ENCODE measurements at places on chromosomes 1 and 21. TPM values are rescaled to one million over a fixed set of nuclear protein-coding genes. Genes with fewer than 3 reads are reported as not detected.

DNA sequence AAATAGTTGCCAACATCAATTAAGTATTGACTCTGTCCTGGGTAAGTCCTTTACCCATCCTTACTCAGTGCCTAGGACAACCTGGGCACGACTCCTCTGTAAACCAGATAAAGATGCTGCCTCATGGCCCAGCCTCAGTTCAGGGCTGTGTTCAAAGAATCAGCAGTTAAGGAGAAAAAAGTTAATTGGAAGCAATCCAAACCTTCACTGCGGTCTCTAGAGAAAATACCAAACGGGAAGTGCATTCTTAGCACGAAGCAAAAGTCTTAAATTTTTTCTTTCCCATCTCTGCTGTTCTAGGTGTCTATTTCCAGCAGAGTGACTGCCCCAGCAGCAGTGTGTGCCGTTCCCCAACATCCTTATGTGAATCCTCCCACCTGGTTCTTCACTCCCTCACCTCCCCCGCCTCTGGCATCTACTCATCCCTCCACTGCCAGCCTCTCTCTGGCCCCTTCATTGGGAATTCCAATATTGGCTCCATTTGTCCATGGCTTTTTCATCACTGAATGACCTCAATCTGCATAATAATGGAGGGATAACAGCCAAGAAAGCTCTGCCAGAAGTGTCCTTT lies 23.2 kb downstream of the KANK4 start:
- DNase-seq = peak; percentile 37

DNA sequence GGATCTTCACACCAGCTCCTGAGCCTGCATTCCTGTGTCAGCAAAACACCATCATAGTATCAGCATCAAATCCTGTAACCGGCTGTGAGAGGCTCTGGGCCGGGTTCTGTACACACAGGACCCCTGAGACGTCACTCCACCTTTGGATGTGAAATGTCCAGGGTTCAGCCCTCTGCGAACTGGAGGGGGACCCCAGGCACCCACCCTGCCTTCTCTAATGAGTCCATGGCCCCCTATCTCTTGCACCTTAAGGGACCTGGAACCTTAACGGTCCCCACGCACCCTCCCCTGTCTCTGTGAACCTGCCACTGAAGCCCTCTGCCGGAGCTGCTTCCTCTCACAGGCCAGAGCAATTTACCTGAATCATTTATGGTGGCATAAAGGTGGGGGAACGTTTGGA lies 257.8 kb downstream of the NPHP4 start:
- DNase-seq = no peak

DNA sequence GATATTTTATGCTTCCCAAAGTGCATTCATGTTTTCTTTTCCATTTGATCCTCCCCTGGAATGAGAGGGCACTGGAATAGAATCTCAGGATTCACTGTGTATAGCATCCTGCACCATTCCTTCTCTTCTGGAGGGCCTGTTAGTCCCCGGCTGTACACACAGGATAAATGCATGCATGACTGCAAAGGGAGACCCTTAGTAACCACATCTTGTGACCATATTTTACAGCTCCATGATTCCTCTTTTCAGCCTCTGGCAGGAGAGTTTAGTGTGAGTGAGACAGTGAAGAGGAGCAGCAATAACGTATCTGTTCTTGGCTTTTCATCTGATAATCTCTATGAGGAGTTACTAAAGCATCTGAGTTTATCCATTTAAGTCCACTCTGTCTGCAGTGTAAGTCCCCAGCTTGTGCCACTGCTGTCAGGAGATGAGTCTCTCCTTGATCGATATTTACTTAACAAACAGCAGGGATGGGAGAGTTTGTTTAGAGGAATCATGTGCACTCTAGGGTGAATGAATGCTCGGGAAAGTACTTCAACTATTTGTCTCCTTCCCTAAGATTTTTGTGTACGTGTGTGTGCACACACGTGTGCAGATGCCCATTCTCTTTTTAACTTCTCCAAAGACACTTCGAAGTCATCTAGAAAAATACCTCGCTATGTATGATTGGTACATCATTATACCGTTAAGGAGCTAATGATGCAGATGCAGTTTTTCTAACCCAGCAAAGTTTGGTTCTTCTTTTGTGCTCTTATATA lies 41.1 kb downstream of the PROX1 start:
- DNase-seq = no peak

Gene GJA5
- polyA plus RNA-seq = 1.2 TPM

- no peak for DNase-seq
Measured at GRCh38 chr1:185568155-185569123, 165.8 kb upstream of the HMCN1 start.

DNA sequence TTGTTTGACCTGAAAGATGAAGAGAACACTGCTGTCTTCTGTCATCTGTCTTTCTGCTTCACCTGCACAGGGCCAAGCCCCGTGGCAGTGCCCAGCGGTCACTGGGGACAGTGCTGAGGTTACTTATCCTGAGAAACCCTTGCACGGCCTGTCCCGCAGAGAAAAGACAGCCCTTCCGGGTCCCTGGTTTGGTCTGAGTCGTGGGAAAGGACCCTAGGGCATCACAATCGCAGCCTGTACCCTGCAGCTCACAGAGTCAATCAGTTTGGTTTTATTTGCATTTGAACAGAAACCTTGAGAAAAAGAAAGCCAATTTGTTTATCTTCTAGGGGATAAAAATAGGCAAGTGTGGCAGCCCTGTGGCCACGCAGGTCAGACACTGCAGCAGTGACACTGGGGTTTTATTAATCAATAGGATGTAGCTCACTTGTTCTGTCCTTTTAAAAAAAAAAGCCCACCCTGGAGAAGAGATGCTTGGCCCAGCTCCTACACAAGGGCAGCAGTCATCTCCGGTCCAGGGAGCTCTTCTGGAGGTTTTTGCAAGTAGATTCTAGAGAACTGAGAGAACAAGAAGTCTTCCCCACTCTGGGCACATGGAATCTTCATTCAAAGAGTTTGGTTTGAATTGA lies 120.0 kb downstream of the PEX14 start:
- no peak for DNase-seq

DNA sequence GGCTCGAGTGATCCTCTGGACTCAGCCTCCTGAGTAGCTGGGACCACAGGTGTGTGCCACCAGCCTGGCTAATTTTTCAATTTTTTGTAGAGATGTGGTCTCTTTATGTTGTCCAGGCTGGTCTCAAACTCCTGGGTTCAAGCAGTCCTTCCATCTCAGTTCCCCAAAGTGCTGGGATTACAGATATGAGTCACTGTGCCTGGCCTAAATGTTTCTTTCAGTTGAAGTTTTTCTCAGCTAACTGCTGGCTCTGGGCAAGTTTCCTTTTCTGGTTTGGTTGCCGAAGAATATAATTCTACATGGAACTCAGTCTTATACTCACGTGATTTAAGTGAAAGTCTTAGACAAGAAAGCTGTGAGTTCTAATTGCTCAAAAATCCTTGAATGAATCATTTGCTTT lies 57.0 kb downstream of the SASS6 start:
- DNase-seq = no peak

- DNase-seq = no peak
Measured at GRCh38 chr1:206143537-206144172, 26.5 kb upstream of the AVPR1B start.

- DNase-seq = no peak
Measured at GRCh38 chr1:107981277-107981676, 16.3 kb upstream of the VAV3 start.

Gene NEK2
- 16.1 TPM for polyA plus RNA-seq

DNA sequence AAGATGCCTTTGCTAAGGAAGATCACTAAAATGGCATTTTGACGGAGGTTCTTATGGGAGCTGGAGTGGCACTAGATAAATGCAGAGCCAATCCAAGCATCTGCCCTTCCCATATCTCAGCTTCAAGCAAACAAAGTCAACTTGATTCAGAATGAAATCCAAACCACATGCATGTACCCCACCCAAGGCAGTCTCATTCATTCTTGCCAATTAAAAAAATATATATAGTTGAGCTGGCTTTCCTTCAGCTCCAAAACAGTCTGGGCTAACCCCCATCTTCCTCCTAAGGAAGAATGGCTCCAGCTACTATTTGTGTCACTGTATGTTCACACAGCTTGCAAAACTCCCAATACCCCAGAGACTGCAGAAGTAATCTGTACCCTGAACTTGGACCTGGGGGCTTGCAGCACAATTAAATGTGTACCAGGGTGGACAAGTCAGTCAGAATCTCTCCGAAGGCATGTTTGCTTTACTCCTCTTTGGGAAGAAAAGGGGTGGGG lies 35.4 kb downstream of the GPR3 start:
- no peak for DNase-seq

DNA sequence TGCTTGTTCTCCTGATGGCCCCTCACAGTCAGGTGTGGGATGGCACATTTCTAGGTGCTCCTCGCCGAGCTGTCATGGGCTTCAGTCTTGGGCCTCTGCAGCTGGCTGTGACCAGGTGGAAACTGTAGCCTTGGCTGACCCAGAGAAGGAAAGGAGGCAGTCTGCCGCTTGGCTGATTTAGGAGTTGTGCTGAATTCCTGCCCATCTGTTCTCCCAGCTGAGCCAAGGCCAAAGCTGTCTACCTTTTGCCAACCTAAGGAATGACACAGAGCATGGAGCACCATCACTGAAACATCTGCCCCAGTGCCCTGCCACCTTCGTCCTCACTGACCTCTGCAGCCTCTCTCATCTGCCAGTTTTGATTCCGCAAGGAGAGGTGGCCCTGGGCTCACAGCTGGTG lies 27.9 kb downstream of the UTP25 start:
- DNase-seq = no peak

Gene TESK2
- polyA plus RNA-seq = 1.5 TPM

DNA sequence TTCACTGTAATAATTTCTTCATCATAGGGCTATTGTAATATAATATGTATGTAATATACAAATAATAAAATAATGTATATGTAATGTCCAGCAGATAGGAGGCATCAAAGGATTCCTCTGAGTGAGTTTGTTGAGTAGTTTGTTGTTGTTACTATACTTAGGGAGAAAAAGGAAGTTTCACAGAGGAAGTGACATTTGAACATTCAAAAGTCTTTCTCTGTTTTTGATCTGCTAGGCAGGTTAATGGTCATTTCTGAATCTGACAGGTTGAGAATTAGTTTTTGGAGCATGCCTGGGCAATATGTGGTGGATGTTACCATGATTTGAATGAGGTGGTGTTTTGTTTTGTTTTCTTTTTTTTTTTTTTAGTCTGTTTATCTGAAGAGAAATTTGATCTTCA lies 102.1 kb downstream of the NRDC start:
- DNase-seq = no peak

- no peak for DNase-seq
Measured at GRCh38 chr1:53543130-53543777, 84.1 kb downstream of the DMRTB1 start.

DNA sequence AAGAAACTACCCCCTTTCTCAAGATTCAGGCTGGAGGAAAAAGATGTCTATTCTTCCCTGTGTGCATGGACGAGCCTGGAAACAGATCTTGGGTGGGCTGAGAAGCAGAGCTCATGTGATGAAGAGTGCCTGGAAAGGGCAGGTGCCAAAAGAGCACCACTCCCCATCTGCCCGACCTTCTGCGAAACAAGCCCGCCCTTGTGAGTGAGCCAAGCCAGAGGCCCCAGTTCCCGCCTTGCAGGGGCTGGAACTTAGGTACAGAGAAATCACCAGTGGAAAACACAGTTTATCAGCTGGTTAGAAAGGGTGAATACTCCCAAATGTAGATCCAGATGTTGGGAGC lies 26.7 kb upstream of the A3GALT2 start:
- no peak for DNase-seq

Gene SPRR1A
- polyA plus RNA-seq = 9.4 TPM

Gene C1QTNF12
- polyA plus RNA-seq = 0.75 TPM

- no peak for DNase-seq
Measured at GRCh38 chr1:174938281-174939007, 61.3 kb upstream of the CACYBP start.

GRCh38 chr1:4743978-4744750 lies 89.8 kb downstream of the AJAP1 start:
- no peak for DNase-seq
